ENCODE measurements at places on chromosomes 2 and 18. TPM values are rescaled to one million over a fixed set of nuclear protein-coding genes. Genes with fewer than 3 reads are reported as not detected.

DNA sequence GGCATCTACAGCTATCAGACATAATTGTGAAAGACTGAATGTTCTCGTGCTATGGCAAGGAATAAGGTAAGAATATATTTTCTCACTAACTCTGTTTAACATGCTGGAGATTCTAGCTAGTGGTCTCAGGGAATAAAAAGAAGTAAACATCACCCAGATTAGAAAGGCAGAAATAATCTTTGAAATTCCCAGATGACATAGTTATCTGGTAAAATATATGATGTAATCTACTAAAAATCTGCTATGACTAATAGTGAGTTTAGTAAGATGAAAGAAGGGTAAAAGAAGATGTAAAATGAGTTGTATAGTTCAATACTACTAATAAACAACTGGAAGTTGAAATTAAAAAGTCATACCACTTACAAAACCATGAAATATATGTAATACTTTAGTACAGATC is 134.2 kb downstream of the DSC3 start:
- no peak for DNase-seq

- peak; percentile 15 for DNase-seq
Observed at GRCh38 chr2:152718909-152719645, 657 bp downstream of the ARL6IP6 start.

DNA sequence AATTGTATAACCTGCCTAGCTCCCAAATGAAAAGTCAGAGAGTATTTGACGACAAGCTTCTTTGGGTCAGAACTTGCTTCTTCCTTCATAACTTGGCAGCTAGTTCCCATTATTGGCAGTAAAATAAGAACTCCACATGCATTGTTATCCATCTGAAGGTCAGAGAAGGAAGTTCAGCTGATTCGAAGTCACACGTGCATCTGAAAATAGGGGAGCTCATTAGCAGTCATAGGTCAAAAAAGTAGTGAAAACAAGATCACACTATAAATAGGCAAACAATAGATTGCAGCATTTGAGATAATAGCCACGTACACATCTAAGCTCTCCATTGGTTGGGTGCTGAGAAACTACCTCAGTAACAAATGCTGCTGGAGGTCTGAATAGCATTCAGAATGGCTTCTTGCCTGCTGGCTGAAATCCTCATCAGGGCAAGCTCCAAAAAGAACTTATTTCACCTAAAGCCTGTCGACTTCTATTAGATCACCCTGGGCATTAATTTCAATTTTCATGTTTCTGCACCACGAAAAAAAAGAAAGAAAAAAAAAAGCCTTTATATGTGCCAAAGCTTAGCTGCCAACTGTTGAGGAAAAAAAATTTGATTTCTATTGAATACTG is 1492.9 kb upstream of the CELF4 start:
- no peak for DNase-seq

GRCh38 chr2:13005761-13006335 is 289.1 kb downstream of the TRIB2 start:
- DNase-seq = no peak

DNA sequence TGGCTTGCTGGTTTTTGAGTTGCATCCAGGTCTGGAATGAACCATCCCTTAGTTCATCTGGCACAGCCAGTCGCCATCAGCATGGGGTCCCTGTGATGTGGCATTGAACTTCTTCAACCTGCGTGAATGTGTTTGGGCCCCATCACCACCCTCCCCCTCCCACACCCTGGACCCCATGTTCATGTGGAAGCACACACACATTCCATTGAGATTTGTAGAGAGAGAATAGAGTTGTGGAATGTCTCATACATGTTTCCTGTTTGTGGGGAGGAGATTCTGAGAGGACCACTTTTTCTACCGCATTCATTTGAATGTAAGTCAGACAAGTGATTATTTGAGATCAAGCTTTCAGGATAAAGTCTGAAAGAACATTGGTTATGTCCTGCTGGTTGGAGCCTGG is 117.6 kb upstream of the EML6 start:
- no peak for DNase-seq

Gene BUB1
- 0.56 TPM for polyA plus RNA-seq

Measured in urinary bladder (tissue), 4 donors.